GM13976 (cell line): ENCODE measurements at places on chromosomes 5 and 9.

DNA sequence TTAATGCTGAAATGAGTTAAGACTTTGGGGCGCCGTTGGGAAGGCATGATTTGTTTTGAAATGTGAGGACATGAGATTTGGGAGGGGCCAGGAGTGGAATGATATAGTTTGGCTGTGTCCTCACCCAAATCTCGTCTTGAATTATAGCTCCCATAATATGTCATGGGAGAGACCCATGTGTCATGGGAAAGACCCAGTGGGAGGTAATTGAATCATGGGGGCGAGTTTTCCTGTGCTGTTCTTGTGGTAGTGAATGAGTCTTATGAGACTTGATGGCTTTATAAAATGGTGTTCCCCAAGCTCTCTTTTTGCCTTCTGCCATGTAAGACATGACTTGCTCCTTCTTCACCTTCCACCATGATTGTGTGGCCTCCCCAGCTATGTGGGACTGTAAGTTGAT, 5.1 kb downstream of the SLC25A48 start:
- no peak for DNase-seq

DNA sequence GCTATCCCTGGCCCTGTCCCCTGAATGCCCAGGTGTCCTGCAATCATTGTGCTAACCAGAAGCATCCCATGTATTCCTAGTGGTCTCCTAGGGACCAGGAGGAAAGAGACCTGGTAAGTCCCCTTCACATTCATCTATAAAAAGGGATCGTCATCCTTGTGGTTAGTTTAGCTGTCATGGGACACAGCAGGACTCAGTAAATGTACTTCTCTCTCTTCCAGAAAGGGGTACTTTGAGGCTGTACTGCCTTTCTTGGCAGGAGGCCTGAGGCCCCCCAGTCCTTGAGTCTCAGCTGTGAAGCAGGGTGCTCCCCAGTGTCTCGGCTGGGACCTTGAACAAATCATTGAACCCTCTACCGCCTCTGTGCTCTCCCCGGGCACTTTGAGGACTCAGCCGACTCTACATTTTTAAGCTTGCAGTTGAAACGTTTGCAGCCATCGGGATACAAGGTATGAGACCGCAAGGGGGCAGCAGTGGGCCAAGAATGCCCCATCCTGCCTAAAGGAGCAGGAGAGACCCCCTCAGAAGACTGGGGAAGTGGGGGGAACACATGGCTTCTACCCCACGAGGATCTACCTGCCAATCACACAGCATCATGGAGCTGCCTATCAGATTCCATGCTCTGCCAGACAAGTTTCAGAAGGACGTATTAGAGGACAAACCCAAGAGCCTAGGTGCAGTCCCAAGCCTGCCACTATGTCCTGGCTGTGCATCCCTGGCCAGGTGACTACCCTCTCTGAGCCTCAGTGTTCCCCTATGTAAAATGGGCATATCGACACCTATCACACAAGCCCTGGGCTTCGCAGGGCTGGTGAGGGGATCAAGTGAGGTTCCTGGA, 2.4 kb upstream of the PHYKPL start:
- DNase-seq: peak; percentile 84

DNA sequence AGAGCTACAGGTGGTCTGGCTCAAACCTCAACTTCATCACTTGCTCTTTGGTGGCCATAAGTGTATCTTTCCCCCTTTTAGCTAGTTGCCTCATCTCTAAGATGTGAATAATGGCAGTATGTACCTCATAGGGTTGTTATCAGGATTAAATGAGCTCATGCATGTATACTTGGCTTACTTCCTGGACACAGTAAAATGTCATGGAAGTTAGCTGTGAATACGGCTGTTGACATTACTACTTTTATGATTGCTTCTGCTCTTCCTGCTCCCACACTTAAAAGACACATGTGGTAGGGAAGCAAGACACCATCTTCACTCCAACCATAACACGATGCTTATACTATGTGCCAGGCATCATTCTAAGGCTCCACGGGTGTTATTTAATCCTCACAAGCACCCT, 114.5 kb upstream of the GPR151 start:
- no peak for DNase-seq

GRCh38 chr5:58751222-58751837, 168.5 kb downstream of the RAB3C start:
- no peak for DNase-seq

DNA sequence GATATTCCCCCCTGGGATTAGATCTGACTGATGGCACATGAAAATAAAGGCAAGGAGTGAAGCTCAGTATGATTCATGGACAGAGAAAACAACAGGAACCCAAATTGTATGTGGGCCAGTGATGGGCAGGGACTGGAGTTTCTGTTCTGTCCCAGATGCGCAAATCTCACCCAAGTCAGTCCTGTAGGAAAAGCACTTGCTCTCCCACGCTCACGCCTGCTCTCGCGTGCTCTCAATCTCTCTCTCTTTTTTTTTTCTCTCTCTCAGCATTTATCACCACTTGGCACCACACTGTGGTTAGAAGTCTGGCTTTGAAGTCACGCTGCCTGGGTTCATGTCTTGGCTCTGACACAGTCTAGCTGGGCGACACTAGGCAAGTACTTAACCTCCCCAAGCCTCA, 106.5 kb upstream of the LRRTM2 start:
- DNase-seq: no peak
